CD8-positive, alpha-beta memory T cell (primary cell): ENCODE measurements at places on chromosomes 3 and 15. TPM values are rescaled to one million over a fixed set of nuclear protein-coding genes. Genes with fewer than 3 reads are reported as not detected.
A peak's percentile ranks its signal among the peaks of the same experiment; 100 is the strongest.

DNA sequence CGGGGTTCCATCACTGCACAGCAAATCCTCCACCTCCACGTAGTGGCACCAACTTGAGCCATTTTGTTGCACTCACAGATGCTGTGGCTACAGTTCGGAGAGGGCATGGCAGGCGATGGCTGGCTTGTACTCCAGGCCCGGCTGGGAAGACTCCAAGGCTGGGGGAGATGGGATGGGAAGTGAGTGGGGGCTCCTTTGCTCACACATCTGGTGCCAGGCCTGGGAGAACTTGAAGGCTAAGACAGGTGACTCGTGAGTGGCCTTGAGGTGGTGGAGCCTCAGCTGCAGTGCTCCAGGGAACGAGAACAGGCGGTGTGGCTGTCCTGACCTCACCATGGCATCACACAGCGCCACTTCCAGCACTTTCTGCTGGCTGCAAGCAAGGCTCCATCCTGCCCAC, 87.9 kb downstream of the PLXNA1 start:
- DNase-seq: peak; percentile 24

Gene AVEN
- total RNA-seq: 23.0 TPM

- DNase-seq: no peak
These were observed 144.5 kb downstream of the PDZRN3 start for GRCh38 chr3:73480187-73480672.

DNA sequence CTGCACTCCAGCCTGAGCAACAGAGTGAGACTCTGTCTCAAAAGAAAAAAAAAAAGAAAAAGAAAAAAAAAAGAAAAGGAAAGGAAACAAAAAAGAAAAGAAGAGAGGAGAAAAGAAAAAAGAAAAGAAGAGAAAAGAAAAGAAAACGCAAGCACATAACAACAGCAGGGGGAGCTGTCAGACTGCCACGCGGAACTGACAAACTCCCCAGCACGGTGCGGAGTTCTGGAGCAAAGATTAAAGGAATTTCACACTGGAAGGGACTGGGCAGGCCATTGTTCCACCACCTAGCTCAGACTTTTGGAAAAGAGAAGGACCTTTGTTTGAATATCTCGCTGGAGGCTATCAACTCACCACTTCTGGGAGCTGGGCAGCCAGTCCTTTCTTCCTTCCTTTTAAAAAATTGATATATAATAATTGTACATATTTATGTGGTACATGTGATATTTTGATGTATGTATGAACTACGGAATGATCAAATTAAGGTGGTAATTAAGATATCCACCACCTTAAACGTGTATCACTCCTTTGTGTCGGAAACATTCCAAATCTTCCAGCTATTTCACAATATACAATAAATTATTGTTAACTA, 40.5 kb downstream of the DPPA2 start:
- DNase-seq: no peak

GRCh38 chr15:101255615-101256241, 3.9 kb upstream of the CHSY1 start:
- DNase-seq: no peak

DNA sequence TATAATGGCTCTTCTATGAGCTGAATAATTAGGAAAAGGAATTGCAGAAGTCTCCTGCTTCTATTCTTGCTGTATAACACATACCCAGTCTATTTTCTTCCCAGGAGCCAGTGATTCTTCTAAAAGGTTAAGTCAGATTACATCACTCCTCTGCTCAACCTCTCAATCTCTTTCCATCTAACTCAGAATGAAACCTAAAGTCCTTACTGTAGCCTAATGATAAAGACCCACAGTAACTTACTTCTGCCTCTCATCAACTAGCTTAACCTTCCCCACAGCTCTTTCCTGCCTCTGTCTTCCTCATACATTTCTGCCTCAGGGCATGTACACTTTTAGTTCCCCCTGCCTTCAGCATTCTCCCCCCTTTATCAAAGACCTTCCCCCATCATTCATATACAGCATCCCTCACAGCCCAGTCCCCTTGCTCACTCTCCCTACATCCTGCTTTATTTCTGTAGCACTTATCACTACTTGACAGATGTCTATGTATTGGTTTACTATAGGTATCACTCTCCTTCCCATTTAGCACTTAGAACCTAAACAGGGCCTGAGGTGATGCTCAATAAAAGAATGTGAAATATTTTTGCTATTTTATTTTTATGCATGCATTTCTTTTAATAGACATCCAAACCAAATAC, 28.5 kb upstream of the CMTM6 start:
- DNase-seq: no peak

- no peak for DNase-seq
These were observed 74.1 kb upstream of the FRMD4B start for GRCh38 chr3:69460034-69460433.

GRCh38 chr3:97161169-97161568, 346.8 kb downstream of the EPHA6 start:
- no peak for DNase-seq

Gene RPL32
- 2,642 TPM for total RNA-seq

GRCh38 chr3:123583561-123583960, 1.3 kb downstream of the HACD2 start:
- no peak for DNase-seq

DNA sequence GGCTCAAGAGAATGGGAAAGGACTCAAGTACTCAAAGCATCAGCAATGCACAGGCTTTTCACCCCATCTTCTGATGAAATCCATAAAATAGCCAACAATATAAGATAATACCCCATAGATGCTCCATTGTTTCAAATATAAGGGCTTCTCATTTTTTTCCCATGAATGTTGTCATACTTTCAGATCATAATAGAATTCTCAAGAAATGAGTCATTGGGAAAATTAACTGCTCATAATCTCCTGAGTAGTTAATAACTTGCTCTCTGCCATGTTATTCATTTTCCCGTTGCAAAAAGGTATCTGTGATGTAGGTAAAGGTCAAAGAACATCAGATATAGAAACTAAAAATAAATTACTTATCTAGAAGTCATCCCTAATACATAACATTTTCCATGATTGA, 121.9 kb downstream of the NSUN3 start:
- DNase-seq: no peak
